ENCODE measurements at places on chromosomes 4 and X.

DNA sequence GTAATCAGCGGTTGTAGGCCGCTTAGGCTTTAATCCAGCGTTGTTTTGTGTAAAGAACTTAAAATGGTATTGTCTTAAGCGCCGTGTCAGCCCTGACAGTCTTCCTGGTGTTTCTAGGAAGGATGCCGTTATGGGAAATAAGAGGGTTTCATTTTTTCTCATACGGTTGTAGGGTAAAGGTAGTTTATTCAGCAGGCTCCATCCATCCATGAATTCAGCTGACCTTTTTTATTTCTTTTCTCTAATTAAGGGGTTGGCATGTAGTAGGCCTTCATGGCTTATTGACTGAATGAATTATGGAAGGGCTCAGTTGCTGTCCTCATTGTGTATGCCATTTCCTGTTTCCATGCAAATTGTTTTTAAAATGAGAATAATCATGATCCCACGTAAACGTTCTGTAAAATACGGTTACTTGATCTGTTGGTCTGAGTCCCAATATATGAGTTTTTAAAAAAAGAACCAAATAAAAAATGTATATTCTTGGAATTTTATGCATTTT is 693 bp downstream of the OCIAD1 start:
- no peak for DNase-seq

DNA sequence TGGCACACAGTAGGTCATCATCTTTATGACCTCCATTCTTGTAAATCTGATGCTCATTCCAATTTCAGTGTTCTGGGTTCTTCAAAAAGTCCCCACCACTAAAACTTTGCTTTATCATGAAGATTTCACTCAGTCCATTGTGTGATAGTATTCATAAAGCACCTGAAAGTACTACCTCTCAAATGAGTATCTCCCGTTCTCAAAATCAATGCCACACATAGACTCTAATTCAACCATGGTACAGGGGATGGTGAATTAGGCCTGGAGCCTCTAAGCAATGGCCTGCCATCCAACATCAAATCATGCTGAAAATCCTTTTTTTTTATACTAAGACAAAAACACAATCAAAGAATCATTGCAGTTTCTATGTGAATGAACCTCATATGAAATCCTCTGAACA is 19.4 kb upstream of the WAS start:
- DNase-seq: no peak

DNA sequence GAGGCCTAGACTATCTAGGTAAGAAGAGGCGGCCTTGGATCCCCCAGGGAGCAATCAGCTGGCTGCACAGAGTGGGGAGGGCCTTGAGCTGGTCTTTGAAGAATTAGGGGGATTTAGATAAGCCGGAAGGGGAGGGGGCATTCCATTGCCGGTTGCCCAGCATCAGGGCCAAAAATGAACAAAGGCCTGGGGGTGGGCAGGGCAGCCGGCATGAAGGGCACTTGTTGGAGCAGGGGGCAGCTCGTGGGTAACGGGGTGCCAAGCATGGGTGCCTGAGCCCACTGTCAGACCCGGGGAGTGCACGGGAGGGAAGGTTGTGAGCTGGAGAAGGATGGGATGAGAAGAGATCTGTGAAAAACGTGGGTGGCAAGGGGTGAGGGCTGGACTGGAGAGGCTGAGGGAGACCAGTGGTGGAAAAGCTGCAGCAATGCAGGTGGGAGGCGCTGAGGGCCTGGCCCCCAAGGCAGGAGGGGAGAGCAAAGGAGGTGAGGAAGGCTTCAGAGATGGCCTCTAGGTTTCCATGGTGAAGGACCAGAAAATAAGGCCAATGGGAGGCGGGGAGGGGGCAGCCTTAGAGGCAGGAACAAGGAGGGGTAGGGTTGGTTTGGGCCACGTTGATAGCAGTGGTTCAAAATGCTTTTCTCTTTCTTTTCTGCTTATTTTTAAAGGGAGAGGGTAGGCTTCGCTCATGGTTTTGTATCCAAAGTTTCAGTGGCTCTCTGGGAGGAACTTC is 8.6 kb downstream of the KLF3 start:
- no peak for DNase-seq

DNA sequence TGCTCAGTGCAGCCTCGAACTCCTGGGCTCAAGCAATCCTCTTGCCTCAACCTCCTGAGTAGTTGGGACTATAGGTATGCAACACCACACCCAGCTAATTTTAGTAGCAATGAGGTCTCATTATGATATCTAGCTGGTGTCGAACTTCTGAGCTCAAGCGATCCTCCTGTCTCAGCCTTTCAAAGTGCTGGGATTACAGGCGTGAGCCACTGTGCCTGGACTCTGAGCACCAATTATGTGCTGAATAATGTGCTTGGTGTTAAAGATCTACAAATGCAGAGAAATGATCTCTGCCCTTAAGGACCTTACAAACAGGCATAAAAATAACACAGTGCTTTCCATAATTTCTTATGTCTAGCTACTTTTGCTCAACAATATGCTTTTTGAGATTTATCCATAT is 129.0 kb upstream of the CBR4 start:
- no peak for DNase-seq

DNA sequence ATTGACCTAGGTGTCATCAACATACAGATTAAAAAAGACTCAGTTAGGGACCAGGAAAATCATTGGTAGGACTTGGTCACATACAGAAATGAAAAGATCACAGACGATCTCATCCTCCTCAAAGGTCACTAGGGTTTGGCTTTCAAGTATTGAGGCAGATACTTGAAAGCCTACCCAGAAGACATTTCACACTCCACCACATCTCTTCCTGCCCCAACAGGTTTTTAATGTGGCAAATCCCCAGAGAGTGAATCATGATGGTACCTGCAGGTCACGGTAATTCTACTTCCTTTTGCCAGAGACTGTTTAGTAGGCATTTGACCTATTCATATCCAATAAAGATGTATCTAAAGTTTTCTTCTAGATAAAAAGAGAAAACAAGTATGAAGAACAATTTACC is 44.1 kb downstream of the INPP4B start:
- DNase-seq: no peak

GRCh38 chr4:154985673-154986072 is 204.6 kb downstream of the RBM46 start:
- DNase-seq: no peak
